Large intestine (tissue), 12 donors: ENCODE measurements at places on chromosomes 16 and 17. TPM values are rescaled to one million over a fixed set of nuclear protein-coding genes. Genes with fewer than 3 reads are reported as not detected.

The UNC13D gene
- 55.8 TPM for polyA plus RNA-seq

DNA sequence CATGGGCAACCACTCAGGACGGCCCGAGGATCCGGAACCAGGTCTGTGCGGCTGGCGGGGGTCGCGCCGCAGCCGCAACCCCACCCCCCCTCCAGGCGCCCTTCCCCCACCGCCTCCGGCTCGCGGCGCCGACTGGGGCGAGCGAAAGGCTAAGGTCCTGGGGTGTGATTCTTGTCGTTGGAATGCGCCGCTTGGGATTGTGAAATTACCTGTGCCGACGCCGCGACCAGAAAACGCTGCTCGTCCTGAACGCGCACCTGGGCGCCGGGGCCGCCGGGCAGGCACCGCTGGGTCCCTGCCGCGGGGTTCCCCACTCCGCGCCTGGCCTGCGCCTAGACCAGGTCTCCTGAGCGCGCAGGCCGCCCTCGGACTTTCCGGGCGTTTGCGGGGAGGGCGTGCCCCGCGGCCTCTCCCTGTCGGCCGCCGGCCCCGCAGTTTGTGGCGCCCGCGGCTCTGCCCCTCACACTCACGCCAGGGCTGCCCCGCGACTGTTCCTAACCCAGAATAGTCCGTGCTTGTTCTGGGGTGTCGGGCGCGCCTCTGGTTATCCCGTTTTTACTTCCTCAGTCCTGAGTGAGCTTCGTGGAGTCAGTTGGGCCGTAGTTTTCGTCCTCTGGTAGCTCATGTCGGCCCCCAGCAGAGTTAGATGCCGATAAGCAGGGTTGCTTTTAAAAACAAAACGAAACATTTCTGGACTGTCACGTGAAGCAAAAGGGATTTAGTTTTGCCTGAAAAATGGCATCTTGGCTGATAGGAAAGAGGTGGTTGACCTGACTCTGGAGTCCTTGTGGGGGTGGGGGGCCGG lies 147.2 kb downstream of the SPECC1 start:
- H3K27me3 ChIP-seq, result peaks cover 3% of the 10 kb centered on the region
- H3K27ac ChIP-seq, result peak overlapping the region; percentile 81
- H3K36me3 ChIP-seq, result no peaks in the 10 kb centered on the region
- H3K4me3 ChIP-seq, result peak overlapping the region; percentile 62
- H3K4me1 ChIP-seq, result no peaks in the 10 kb centered on the region

- H3K27ac ChIP-seq, result no peak overlapping the region
- DNase-seq, result no peak
- no peaks in the 10 kb centered on the region for H3K4me1 ChIP-seq
- no peak overlapping the region for H3K4me3 ChIP-seq
- peaks cover 6% of the 10 kb centered on the region for H3K36me3 ChIP-seq
Measured at GRCh38 chr17:40839194-40839593, 16.8 kb upstream of the KRT10 start.

DNA sequence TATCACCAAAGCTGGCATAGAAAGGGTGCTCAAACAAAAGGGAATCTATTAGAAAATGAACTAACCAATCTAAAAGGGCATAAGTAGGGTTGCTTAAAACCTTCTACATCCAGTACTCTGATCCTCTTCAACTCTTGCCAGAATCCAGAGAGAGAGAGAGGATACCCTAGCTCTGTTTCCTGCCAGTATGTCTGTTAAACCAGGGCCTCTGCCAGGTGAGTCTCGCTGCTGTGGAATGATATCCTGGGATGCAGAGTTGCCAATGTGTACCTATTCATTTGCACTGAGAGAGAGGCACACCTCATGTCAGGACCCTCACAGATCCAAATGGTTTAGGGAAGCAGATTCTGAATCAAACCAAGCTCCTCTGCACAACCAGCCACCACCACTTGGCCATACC lies 79.8 kb upstream of the DYNLRB2 start:
- H3K4me1 ChIP-seq, result peaks cover 51% of the 10 kb centered on the region
- H3K27ac ChIP-seq, result no peak overlapping the region
- no peaks in the 10 kb centered on the region for H3K36me3 ChIP-seq
- no peak for DNase-seq
- no peak overlapping the region for H3K4me3 ChIP-seq
- H3K27me3 ChIP-seq, result no peaks in the 10 kb centered on the region

DNA sequence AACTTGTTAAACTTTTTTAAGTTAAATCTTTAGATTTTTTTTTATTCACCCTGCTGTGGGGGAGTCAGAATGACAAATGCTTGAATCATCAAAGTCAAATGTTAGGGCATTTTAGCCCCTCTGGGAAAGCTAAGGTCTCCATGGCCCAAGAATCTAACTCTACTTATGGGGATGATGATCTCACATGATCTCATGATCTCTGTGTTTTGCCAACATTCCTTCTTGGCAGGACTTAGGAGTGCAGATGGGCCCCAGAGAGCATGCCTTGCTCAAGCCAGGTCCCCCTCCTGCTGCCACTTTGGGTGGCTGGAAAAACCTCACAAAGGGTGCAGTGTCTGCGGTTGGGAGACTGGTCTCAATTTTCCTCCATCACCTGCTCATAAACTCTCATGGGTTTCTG lies 108.6 kb downstream of the PRKCB start:
- no peaks in the 10 kb centered on the region for H3K4me1 ChIP-seq
- H3K36me3 ChIP-seq, result no peaks in the 10 kb centered on the region
- H3K27me3 ChIP-seq, result no peaks in the 10 kb centered on the region
- no peak overlapping the region for H3K27ac ChIP-seq
- H3K4me3 ChIP-seq, result no peak overlapping the region

GRCh38 chr16:86534779-86535615 lies 20.0 kb downstream of the MTHFSD start:
- no peaks in the 10 kb centered on the region for H3K27me3 ChIP-seq
- H3K4me1 ChIP-seq, result no peaks in the 10 kb centered on the region
- no peak overlapping the region for H3K27ac ChIP-seq
- no peak overlapping the region for H3K4me3 ChIP-seq

GRCh38 chr16:81029930-81030604 lies 5.6 kb upstream of the ATMIN start:
- no peak overlapping the region for H3K27ac ChIP-seq
- H3K4me3 ChIP-seq, result no peak overlapping the region
- H3K36me3 ChIP-seq, result peaks cover 7% of the 10 kb centered on the region
- no peaks in the 10 kb centered on the region for H3K27me3 ChIP-seq

GRCh38 chr16:82700541-82701235 lies 73.9 kb downstream of the CDH13 start:
- no peak overlapping the region for H3K4me3 ChIP-seq
- H3K27me3 ChIP-seq, result no peaks in the 10 kb centered on the region
- DNase-seq, result no peak
- no peaks in the 10 kb centered on the region for H3K4me1 ChIP-seq

DNA sequence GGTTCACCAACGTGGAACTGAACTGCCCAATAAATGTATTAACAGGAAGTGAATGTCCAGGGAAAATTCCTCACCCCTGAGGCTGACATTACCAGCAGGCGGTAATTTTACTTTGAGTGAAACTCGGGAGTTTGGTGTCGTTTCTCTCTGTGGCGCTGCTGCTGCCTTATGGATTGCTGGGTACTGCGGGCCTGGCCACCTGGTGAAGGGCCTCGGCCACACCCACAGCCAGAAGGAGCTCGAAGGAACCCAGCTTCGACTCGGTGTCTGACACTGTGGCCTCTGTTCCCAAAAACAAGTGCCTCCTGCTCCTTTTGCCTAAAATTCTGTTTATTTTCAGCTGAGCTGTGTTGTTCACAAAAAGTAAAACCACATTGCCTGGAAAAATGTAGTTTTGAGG lies 115.0 kb downstream of the BANP start:
- no peak overlapping the region for H3K27ac ChIP-seq
- peaks cover 22% of the 10 kb centered on the region for H3K36me3 ChIP-seq
- no peak for DNase-seq
- H3K4me3 ChIP-seq, result no peak overlapping the region
- H3K4me1 ChIP-seq, result peaks cover 2% of the 10 kb centered on the region
- no peaks in the 10 kb centered on the region for H3K27me3 ChIP-seq

- H3K27ac ChIP-seq, result no peak overlapping the region
- peaks cover 4% of the 10 kb centered on the region for H3K4me1 ChIP-seq
- H3K36me3 ChIP-seq, result no peaks in the 10 kb centered on the region
- DNase-seq, result no peak
Measured at GRCh38 chr17:72598695-72599094, 477.9 kb downstream of the SOX9 start.

GRCh38 chr17:1160591-1161390 lies 19.0 kb downstream of the ABR start:
- no peak for DNase-seq
- H3K4me1 ChIP-seq, result no peaks in the 10 kb centered on the region
- peaks cover 3% of the 10 kb centered on the region for H3K27me3 ChIP-seq

The KRTAP4-6 gene
- polyA plus RNA-seq, result not detected

The CDRT15L2 gene
- polyA plus RNA-seq, result not detected

- no peaks in the 10 kb centered on the region for H3K27me3 ChIP-seq
- H3K36me3 ChIP-seq, result no peaks in the 10 kb centered on the region
- H3K4me1 ChIP-seq, result no peaks in the 10 kb centered on the region
- H3K27ac ChIP-seq, result no peak overlapping the region
- DNase-seq, result no peak
Measured at GRCh38 chr17:11786711-11787438, 188.6 kb downstream of the DNAH9 start.

The ZNF778 gene
- polyA plus RNA-seq, result 4.3 TPM

- H3K27me3 ChIP-seq, result no peaks in the 10 kb centered on the region
- H3K27ac ChIP-seq, result peak overlapping the region; percentile 63
- DNase-seq, result no peak
- H3K4me1 ChIP-seq, result peaks cover 35% of the 10 kb centered on the region
Measured at GRCh38 chr16:70745536-70746025, 55.4 kb downstream of the VAC14 start.

- DNase-seq, result peak; percentile 82
- no peaks in the 10 kb centered on the region for H3K27me3 ChIP-seq
- H3K36me3 ChIP-seq, result peaks cover 23% of the 10 kb centered on the region
Measured at GRCh38 chr16:68328860-68329390, 18.1 kb downstream of the PRMT7 start.

- no peaks in the 10 kb centered on the region for H3K4me1 ChIP-seq
- no peak for DNase-seq
- peaks cover 2% of the 10 kb centered on the region for H3K36me3 ChIP-seq
Measured at GRCh38 chr16:49510654-49511305, 137.2 kb downstream of the C16orf78 start.

The NPIPB13 gene
- 17.6 TPM for polyA plus RNA-seq

GRCh38 chr17:65078441-65079160 lies 22.1 kb upstream of the GNA13 start:
- no peak overlapping the region for H3K27ac ChIP-seq
- H3K36me3 ChIP-seq, result no peaks in the 10 kb centered on the region
- peaks cover 18% of the 10 kb centered on the region for H3K4me1 ChIP-seq
- H3K27me3 ChIP-seq, result no peaks in the 10 kb centered on the region
- no peak overlapping the region for H3K4me3 ChIP-seq

DNA sequence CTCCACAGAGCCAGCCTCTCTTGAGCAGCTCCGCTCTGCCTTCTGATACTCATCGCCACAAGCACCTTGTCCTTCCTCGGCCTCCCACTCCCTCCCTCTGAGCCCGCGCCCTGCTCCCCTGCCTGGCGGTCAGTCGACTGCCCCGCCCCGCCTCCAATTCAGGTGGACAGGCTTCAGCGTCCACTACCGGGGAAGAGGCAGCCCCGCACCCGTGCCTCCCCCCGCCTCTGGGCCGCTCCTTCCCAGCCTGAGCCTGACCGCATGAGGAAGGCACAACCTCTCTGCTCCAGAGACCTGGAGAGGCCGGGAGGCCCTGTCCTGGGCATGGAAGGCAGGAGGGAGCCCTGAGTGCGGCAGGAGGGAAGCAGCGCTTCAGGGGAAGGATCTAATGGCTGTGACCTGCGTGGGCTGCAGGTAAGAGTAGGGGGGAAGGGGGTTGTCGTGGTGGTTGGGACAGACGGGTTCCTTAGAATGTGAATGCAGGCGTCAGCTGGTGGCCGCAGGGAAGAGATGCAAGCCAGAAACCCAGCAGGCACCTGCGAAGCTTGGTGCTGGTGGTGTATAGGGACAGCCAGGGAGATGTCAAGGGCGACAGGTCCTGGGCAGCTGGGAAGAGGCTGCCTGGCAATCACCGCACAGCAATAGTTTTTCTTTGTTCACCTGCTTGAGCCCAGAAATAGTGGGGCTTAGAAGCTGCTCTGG lies 3.0 kb upstream of the SLC6A4 start:
- peaks cover 32% of the 10 kb centered on the region for H3K4me1 ChIP-seq
- no peak overlapping the region for H3K27ac ChIP-seq
- no peak for DNase-seq
- H3K4me3 ChIP-seq, result no peak overlapping the region
- H3K36me3 ChIP-seq, result no peaks in the 10 kb centered on the region
